ENCODE measurements at places on chromosomes 12 and 14.

DNA sequence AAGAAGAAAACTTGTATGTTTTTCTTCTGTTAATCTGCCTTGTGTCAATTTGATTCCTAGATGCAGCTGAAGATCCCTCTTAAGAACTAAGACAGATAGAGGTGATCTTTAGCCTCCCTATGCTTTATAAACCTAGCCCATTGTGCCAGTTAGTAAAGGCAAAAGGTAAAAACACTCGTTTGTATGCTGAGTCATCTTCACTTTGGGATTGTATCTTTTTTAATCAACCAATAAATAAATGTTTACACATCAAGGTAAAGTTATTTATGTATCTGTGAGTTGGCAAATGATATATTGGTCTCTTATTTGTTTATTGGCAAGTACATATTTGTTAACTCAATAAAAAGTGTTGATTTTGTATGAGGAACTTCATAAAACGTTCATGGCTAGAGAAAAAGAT lies 165.9 kb upstream of the AMIGO2 start:
- DNase-seq: no peak

GRCh38 chr12:131249246-131250027 lies 295.7 kb downstream of the ADGRD1 start:
- no peak for DNase-seq

DNA sequence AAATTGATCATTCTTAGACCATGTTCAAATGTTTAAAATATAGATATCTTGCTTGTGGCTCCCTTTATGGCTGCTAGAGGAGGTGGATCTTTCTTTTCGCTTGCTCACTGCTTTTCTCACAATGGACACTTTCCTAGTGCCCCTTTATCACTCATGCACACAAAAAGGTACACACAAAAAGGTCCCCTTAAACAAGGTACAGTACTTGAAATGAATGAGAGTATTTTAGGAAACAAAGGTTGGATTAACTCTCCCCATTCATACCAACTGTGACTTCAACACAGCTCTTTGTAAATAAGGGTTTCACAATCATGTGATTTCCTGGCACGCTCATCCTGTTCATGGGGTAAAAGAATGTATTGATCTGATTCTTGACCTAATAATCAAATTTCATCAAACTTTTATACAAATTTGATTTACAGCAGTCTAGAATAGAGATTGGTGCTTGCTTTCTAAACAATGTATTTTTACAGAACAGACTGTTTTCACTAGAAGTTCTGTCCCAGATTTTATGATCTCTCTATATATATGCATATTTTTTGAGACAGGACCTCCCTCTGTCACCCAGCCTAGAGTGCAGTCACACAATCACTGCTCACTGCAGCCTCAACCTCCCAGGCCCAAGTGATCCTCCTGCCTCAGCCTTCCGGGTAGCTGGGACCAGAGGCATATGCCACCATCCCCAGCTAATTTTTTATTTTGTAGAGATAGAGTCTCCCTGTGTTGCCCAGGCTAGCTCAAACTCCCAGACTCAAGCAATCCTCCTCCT lies 34.4 kb upstream of the EPS8 start:
- no peak for DNase-seq

- no peak for DNase-seq
These were observed 43.1 kb downstream of the GPHB5 start for GRCh38 chr14:63275611-63276010.

GRCh38 chr14:91376547-91377477 lies 40.8 kb downstream of the CCDC88C start:
- no peak for DNase-seq

GRCh38 chr14:100755649-100756048 lies 29.0 kb downstream of the DLK1 start:
- DNase-seq: no peak

- no peak for DNase-seq
These were observed 47.8 kb upstream of the MYF6 start for GRCh38 chr12:80659512-80660063.

DNA sequence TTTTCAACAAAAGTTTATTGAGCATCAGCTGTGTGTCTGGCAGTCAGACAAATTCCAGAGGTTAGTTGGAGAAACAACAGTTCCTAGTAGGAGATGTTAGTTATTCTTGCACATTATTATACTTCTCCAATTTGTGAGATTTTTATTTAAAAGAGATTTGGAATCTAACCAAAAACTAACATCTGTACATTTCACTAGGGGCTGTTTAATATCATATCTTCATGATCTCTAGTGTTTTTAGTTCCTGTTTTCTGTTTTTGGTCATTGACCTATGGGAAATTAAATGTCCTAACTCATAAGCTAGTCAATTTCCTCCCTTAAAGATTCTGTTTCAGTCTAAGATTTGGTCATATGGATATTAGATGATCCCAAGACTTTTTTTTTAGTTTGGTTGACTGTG lies 34.1 kb upstream of the KLHDC2 start:
- DNase-seq: no peak

DNA sequence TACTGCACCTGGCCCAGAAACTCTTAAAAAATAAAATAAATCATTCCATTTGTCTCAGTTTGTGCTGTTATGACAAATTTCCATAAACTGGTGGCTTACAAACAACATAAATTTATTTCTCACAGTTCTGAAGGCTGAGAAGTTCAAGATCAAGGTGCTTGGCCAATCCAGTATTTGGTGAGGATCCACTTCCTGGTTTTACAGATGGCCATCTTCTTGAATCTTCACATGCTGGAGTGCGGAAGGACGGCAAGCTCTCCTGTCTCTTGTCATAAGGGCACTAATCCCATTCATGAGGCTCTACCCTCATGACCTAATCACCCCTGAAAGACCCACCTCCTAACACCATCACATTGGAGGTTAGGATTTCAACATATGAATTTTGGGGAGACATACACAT lies 29.9 kb upstream of the MYBPC1 start:
- no peak for DNase-seq

GRCh38 chr14:100313464-100314230 lies 7.4 kb upstream of the SLC25A29 start:
- no peak for DNase-seq

GRCh38 chr12:94535510-94535921 lies 75.8 kb upstream of the CEP83 start:
- DNase-seq: no peak

- no peak for DNase-seq
These were observed 1.7 kb downstream of the CDK17 start for GRCh38 chr12:96398424-96399119.

DNA sequence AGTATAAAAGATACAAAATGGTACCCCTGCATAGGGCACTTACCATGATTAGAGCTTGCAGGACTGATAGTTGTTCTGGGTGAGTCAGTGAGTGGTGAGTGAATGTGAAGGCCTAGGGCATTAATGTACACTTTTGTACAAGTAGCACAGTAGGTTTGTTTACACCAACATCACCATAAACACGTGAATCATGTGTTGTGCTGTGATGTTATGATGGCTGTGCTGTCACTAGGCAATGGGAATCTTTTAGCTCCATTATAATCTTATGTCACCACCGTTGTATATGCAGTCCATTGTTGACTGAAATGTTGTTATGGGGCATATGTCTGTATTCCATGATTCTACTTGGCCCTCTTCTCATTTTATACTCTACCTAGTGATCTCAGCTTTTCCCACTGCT lies 11.8 kb downstream of the NUBPL start:
- no peak for DNase-seq

- no peak for DNase-seq
These were observed 914.0 kb upstream of the FBXO33 start for GRCh38 chr14:40346275-40346674.

- no peak for DNase-seq
These were observed 1.4 kb downstream of the RNASE13 start for GRCh38 chr14:21033133-21033698.

DNA sequence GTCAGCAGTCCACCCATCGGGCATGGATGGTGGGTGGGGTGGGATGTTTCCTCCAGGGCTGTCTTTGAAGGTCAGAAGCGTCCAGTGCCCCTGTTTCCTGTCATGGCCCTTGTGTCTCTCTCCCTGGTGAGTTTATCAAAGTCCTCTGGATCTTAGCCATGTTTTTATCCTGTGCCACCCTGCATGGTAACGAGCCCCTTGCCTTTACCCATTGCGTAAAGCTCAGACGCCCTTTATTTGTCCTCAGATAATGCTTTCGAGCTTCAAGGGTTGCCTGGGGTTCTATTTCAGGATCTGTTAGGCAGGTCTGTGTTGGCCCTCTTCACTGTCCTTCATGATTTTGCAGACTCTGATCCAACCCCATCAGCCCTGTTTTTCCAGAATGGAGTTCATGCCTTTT lies 172.9 kb downstream of the TSPAN9 start:
- no peak for DNase-seq

DNA sequence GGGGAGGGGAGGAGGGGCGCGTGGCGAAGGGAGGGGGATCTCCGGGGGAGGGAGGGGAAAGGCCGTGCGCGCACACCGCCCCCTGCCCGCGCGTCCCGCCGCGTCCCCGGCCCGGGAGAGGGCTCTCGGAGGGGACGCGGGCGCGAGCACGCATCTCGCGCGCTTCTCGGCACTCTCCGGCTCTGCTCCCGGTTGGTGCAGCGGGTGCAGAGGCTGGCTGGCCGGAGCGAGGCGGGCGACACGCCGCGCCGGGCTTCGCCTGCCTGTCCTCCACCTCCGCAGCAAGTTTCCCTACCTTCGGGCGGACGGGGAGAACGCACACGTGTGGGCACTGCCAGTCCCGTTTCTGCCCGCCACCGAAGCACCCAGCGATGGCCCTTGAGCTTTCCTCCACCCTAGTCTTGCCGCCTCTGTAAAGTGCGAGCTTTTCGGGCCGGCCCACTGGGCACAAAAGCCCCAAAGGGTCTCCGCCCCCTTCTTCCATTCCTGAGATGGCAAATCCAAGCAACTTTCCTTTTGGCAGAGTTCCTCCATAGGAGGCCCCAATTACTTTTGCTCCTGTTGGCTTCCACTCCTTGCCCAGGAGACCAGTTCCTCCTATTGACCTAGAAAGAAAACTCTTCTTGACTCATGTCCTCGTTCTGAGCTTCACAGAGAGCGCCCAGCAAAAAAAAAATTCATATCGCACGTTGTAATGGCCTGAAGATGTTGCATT lies 363 bp upstream of the CSAD start:
- DNase-seq: peak; percentile 76

GRCh38 chr14:68679746-68680467 lies 113.0 kb downstream of the ZFP36L1 start:
- no peak for DNase-seq

DNA sequence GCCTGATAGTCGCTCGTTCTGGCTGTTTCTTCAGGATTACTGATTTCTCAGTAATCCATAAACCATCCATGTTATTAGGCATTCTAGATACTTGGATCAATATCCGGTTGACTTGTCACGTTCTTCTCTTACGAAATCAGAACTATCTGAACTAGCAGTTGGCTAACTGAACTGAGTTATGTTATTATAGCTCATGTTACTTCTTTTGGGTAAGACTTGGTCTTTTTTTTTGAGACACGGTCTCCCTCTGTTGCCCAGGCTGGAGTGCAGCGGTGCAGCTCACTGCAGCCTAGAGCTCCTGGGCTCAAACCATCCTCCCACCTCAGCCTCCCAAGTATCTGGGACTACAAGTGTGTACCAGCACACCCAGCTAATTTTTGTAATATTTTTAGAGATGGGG lies 178.6 kb downstream of the PRKCH start:
- DNase-seq: no peak

GRCh38 chr14:24700511-24700910 lies 66.5 kb upstream of the GZMB start:
- DNase-seq: no peak

- no peak for DNase-seq
These were observed 84.7 kb downstream of the NTF3 start for GRCh38 chr12:5516371-5517241.

- DNase-seq: no peak
These were observed 181.0 kb downstream of the CFAP54 start for GRCh38 chr12:96670334-96670899.

DNA sequence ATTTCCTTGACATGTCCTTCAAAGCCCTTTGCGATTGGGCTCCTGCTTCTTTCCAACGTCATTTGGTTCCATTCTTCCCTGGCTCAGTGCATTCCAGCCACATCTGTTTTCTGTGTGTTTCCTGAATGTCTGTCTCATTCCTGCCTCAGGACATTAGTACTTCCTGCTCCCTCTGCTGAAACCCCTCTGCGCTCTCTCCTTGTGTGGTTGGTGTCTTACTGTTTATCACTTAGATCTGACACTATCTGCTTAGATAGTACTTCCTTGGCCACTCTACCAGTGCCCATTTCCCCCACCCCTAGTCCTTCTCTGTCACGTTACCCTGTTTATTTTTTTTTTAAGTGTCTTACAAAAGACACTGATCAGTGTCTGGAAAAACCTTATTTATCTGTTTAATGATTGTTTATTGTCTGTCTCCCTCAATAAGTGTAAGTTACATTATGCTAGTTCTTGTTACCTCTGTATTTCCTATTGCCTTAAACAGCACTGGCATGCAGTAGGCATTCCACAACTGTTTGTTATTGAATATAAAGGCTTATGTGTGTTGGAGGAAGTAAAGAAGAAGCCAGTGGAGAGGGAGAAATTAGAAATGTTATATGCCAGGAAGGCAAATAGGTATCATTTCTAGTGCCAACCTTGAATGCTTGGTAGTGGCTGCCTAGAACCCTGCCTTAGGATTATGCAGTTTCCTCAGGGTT lies 21.5 kb downstream of the DYRK2 start:
- DNase-seq: no peak

DNA sequence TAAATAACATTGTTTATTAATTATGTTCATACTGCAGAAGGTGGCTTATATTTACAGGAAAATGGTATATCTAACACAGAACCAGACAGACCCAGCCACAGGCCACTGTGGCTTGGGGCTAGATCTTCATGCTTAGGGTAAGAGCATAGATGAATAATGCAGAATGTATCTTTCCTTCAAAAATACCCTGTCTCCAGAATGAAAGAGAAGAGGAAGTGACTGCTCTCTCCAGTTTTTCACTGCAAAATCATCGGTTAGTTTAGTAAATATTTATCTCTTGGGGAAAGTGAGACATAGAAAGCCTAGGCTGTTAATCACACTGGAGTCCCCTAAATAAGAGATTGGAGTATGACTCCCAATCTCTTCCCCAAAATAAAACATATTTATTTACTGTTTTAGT lies 453.7 kb downstream of the NAV3 start:
- no peak for DNase-seq

DNA sequence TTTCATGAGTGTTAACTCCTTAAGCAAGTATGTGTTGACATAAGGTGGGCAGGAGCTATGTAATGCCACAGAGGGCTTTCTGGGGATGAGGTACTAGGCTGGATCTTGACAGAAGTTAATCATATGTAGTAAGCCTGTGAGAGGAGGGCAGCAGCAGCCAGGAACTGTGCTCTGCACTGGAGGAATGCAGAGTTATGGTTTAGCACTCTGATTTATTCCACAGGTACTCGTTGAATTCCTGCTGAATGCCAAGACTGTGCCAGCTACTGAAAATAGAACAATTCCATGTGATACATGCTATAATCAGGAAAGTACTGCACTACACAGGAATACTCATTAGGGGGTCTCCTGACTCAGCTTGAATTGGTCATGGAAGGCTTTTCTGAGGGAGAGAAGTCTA lies 58.7 kb downstream of the SUSD6 start:
- DNase-seq: no peak

DNA sequence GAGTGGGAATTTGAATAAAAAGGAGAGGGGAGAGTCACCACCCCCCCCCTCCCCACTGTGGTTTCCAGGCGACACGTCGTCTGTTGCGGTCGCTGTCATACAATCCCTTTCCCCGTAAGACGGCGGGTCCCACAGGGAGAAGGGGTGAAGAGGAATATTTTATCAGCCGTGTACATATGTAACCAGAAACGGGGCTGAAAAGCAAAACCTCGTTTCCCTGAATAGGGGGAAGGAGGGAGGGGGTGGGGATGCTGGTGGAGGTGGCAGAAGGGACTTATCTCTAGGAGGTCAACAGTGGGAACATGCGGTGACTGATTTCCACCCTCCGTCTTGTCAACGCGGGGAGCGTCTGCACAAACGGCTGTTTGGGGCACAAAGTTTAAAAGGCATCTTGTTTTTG lies 171.4 kb downstream of the RBM19 start:
- DNase-seq: no peak
